Frontal cortex (tissue), 4 donors: ENCODE measurements at places on chromosomes 12 and 14.
A peak's percentile ranks its signal among the peaks of the same experiment; 100 is the strongest.

DNA sequence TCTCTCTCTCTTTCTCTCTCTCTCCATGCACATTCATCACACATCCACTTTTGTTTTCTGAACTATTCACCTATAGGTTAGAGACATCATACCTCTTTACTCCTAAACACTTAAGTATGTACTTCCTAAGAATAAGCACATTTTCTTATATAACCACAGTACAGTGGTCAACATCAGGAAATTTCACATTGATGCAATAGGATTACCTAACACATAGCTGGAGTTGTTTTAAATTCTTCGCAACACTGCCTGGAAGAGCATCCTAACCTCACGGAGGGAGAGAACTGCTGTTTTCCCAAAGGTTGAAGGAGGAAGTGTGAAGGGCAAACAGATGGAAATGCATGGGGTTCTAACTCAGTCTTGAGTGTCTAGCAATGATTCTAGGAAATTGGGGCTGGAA lies 159.2 kb downstream of the SYT1 start:
- DNase-seq: no peak

- DNase-seq: no peak
These were observed 262.6 kb upstream of the BTG1 start for GRCh38 chr12:92408072-92408900.

GRCh38 chr12:59595883-59596540 lies at the start of gene SLC16A7:
TSS of gene SLC16A7 (plus strand) at chr12:59596029. CDS start at chr12:59704802, 108,773 bp downstream.
- DNase-seq: peak; percentile 73

- DNase-seq: no peak
These were observed 75.9 kb upstream of the AMIGO2 start for GRCh38 chr12:47155457-47156166.

- DNase-seq: no peak
These were observed 1.3 kb downstream of the AK7 start for GRCh38 chr14:96393071-96393691.
